HCEC 1CT (cell line): ENCODE measurements at places on chromosomes 2 and 18.

GRCh38 chr2:25257931-25258846 is 83.5 kb downstream of the DNMT3A start:
- DNase-seq, result no peak

GRCh38 chr2:84912984-84913383 is 7.5 kb downstream of the TMSB10 start:
- DNase-seq, result no peak

DNA sequence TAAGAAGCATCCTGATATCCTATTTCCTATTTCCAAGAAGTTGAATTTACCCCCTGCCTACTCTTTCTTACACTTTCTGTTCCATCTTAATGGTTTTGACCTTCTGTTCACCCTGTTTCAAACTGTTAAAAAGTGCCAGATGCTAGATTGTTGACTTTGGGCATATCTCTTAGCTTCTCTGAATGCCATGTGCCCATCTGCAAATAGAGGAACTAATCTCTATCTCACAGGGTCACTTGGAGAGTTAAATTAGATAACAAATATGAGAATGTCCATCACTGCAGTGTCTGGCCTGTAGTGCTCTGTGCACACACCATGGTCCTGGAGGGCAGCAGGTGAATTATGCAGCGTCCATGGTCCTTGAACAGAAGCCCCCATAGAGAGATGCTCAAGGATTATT is 83.8 kb downstream of the LRATD1 start:
- no peak for DNase-seq

GRCh38 chr18:78784861-78785260 is 194.8 kb upstream of the SALL3 start:
- no peak for DNase-seq

DNA sequence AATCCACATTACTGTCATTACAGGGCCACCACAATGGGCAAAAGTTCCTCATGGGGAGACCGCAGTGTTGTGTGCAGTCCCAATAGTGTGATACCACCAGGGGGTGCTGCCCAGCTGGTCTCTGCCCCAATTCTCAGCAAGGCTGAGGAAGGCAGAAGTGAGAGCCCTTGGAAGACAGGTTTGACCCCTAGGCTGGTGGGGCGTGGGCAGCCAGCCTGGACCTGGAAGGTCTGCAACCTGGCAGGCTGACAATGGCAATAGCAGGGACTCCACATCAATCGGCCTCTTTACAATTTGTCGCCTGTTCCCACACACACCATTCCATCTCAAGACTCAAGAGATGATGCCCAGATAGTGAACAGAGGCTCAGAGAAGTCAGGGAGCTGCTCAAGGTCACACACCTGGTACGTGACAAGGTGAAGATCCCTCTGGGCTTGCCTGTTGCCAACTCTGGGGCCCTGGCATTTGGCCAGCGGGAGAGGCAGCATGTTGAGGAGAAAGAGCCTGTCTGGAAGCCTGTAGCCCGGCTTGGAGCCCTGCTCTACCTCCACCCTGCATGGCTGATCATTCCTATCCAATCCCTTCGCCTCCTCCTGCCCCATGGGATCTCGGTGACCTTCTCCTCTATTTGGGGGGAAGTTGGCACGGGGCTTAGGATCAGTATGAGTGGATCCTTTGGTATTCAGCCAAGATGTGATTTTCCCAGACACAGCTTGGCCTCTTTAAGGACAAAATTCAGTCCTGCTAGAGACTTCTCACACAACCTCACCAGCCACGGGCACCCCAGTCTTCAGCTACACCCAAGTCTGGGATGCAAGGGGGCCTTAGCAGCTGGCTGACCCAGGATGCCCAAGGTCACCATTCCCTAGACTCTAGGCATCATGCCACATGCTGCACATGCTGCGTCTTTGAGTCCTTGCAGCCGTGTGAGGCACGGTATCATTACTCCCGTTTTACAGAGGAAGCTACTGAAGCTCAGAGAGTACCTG is 2.9 kb upstream of the ATOH8 start:
- peak; percentile 64 for DNase-seq

- DNase-seq, result no peak
Measured at GRCh38 chr2:156563994-156564753, 128.0 kb downstream of the GPD2 start.

DNA sequence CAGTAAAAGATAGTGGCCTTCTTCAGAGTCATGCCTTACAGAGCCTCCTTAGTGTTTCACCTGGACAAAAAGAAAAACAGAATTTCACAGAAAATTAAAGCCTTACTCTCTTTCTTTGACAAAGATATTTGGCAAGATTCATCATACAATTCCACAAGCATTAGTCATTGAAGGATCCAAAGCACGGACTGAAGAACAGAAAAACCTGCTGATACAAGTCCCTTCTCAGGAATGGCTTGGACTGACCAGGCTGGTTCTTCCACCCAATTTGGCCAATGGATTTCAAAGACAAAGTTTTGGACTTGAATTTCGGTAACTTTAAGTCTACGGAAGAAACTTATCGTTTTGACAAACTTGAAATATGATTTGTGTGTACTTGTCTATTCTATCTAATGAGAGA is 39.1 kb upstream of the GALNT3 start:
- DNase-seq, result peak; percentile 54

GRCh38 chr2:225177098-225177497 is 134.8 kb upstream of the DOCK10 start:
- DNase-seq, result peak; percentile 72
